CD4-positive, alpha-beta T cell treated with Interleukin-6 at 100 ng/mL for 8 hours (primary cell): ENCODE measurements at places on chromosomes 11 and 22.

DNA sequence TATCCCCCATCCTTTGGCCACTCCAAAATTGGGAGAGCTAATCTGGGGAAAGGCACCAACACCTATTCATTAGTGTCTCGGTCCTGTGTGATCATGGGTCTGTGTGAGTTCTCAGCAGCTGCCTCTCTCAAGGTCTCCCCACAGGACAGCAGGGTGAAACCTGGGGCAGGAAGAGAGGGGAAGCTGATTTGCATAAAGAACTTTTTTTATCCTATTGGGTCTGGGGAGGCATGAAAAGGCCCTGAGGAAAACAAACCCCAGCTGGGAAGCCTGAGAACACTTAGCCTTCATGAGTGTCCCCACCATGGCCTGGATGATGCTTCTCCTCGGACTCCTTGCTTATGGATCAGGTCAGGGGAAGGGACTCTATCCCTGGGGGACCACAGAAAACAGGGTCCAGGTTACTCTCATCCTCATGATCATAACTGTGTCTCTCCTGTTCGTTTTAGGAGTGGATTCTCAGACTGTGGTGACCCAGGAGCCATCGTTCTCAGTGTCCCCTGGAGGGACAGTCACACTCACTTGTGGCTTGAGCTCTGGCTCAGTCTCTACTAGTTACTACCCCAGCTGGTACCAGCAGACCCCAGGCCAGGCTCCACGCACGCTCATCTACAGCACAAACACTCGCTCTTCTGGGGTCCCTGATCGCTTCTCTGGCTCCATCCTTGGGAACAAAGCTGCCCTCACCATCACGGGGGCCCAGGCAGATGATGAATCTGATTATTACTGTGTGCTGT lies 116.0 kb upstream of the TOP3B start:
- DNase-seq, result no peak

DNA sequence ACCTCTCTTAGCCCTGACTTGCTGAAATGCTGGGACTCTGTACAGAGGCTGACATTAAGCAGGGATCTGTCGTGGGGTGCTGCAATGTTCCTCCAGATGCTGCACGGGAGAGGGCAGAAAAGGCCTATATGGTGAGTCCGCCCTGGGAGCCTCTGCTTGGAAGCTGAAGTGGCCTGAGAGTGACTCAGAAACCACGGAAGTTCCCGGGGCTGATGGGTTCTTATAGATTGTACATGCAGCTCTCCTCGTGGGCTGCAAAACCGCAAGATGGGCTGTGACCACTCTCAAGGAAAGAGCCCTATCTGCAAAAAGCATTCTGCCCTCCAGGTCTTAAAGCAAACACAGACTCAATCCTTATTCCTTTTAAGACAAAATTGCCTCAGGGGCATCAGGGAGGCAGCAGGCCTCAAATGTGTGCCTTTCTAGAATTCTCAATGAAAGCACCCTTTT lies 5.8 kb upstream of the SLC43A3 start:
- no peak for DNase-seq

DNA sequence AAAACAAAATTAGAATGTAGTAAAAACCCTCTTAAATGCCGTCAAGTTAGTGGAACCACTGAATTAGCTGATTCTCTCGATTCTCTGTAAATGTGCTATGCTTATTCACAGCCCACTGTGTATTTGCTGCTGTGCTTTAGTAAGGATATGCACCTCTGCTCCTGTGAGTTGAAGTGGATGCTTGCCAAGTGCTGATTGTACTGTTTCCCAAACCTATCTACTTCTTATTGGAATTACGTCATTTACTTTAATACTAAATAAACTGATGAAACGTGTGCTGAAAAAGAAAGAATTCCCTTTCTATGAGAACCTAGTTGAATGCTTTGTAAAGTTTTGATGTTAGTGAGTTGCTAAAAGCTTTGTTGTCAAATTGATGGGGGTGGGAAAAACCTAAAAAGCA lies 158.4 kb downstream of the LRRC4C start:
- no peak for DNase-seq

DNA sequence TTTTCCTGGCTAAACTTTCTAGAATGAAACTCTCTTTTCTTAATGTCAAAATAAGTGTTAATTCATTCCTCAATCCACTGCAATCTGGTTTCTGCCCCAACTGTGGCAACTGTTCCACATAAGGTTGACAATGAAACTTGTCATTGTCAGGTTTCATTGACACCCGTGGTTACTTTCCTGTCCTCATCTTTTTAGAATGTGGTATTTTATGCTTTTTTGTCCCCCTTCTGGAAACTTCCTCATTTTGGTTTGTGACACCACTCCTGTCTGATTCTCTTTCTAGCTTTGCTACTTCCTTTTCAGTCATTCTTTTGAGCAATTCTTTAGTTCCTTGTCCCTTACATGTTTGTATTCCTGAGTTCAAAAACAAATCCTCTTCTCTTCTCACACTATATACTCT lies 7.5 kb upstream of the PDE3B start:
- DNase-seq, result peak; percentile 12

DNA sequence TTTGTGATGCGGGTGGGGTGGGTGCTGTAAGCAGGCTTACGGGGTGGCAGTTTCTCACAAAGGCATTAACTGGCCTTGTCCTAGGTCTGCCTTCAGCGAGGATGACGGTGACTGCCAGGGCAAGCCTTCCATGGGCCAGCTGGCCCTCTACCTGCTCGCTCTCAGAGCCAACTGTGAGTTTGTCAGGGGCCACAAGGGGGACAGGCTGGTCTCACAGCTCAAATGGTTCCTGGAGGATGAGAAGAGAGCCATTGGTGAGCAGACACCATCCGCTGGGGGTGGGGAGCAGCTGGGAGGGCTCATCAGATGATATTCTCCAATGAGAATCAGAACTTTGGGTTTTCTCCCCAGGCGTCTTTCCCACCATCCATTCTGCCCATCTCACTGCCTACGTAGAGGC lies 5.8 kb downstream of the TCN2 start:
- DNase-seq, result no peak
